Naive B cell (primary cell): ENCODE measurements at places on chromosomes 12 and 14.
A peak's percentile ranks its signal among the peaks of the same experiment; 100 is the strongest.

GRCh38 chr12:64418209-64418608 is 14.0 kb downstream of the XPOT start:
- DNase-seq = no peak

DNA sequence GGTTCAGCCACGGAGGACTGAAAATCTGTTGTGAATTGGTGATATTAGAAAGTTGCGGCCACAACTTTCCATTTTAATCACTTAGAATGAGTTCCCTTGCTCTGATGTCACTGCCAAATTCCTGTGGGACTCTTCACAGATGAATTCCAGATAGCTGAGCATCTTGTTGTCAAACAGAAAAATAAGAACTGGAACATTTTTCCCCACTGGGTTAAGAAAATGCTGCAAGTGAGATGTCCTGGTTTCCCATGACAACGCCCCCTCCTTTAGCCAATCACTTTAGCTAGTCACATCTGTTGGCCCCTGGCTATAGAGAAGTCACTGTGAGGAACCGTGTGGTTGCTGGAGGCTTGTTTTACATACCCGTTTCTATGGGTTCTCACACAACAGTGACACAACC is 135.9 kb downstream of the KTN1 start:
- DNase-seq = no peak

- DNase-seq = no peak
These were observed 59.6 kb downstream of the OR11H12 start for GRCh38 chr14:18660585-18660922.

GRCh38 chr14:90454041-90455000 is 57.5 kb downstream of the CALM1 start:
- no peak for DNase-seq

DNA sequence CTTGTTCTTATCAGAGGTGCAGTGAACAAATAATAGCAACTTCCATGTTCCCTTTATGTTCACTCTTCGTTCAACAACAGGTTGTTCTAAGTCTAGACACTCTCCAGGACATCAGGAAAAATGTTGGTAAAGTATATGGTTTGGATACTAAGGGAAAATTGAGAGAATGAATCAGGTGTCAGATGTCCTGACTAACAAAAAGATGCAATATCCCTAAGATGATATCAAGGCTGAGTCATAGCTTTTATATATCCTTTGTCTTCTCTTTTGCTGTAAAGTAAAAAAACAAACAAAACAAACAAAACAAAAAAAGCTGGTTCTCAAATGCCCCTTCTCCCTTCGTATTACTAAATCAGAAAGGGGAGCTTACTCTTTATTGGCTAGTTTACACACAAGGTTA is 11.1 kb downstream of the GLIPR1L1 start:
- no peak for DNase-seq

DNA sequence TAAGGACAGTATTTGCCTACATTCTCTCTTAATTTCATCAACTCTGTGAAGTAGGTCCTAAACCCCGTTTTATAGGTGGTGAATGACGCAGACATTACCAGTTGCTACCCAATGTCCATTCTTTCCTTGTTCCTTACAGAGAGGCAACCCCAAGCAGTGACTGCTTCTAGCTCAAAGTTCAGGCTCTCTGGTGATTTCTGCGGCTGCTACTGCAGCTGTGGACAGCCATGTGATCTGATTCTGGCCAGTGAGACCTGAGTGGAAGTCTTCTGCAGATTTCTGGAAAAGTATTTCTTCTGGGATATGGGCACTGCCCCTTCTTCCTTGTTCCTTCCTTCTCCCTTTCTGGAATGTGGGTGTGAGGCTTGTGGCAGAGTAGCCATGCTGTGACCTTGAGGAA is 82.9 kb downstream of the ARF6 start:
- DNase-seq = no peak

DNA sequence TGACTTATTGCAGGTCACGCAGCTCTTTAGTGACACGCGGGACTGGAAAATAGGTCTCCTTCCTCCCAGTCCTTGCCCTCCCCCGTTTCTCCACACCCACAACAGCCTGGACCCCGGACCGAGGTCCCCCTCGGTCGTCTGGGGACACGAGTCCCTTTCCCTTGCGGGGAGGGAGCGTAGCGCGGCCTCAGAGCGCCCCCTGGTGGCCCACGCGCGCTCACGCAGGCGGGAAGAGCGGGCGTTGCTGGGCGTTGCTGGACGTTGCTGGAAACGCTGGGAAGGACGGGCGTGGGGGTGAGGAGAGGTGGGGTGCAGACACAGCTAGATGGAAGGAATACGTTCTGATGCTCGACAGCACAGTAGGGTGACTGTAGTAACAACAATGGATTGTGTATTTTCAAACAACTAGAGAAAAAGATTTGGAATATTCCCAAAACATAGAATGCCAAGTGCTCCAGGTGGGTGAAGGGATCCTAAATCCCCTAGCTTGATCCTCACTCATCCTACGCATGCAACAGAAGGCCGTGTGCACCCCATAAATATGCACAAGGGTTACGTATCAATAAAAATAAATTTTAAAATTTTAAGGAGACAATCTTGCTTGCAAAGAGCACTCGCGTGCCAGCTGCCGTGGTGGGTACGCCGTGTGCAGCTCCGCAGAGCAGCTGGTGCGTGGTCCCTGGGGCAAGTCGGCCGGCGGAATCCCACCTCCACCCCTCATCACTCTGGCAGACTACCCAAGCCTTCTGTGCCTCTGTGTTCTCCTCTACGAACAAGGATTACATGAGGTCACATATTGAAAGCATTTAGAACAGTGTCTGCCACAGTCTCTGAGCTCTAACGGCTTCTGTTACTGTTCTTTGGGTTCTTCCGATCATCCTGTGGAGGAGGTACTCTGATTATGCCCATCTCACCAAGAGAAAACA is 87.4 kb downstream of the B4GALNT3 start:
- peak; percentile 29 for DNase-seq

DNA sequence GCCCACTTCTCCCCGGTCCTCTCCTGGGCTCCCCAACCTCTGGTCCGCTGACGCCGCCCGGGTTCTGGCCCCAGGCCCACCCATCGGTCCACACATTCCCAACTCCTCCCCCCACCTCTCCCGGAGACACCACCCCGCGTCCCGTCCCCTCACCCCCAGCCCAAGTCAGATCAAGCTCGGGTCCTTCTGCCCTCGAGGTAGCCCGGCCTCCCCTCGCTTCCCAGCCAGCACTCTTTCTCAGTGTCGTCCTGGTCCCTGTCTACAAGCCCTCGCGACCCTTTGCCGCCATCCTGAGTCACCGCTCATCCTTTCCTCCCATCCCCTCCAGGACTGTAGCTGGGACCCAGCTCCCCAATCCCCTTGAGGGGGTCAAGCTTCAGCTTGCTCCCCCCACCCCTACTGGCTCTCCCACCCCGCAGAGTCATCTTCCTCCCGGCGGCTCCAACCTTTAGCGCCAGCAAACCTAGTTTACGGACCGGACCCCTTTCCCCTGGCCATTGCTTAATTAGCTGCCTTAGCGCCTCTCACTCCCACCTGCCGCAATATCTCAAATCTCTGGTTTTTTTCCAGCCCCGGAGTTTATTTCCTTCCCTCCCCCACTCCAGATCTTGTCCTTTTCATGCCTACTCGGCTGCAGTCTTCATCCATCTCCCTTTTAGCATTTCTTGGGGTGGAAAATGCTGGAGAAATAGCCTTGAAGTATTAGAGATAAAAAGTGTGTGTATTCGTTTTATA is 1.1 kb downstream of the PPP4R4 start:
- no peak for DNase-seq

GRCh38 chr12:14766649-14767215 is 36.5 kb downstream of the WBP11 start:
- no peak for DNase-seq

GRCh38 chr12:100266585-100266834 is 369 bp downstream of the DEPDC4 start:
- DNase-seq = no peak

DNA sequence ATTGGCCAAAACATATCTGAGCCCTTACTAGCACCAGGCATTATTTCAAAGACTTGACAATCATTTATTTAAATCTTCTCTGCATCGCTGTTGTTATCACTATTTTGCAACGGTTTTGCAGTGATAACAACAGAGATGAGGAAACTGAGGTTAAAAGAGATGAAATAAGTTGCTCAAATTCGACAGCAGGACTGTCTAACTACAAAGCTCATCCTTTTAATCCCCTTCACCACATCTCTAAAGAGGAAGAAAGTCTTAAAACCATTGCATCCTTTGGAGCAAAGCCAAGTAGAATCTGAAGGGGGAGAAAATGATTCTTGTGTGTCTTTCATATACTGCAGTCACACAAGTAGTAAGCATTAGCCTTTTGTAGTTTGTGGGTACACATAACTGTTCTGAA is 14.8 kb upstream of the ETNK1 start:
- no peak for DNase-seq

GRCh38 chr14:96917442-96917963 is 120.3 kb downstream of the VRK1 start:
- no peak for DNase-seq

- no peak for DNase-seq
These were observed 25.0 kb downstream of the SNX6 start for GRCh38 chr14:34604995-34605394.

- DNase-seq = no peak
These were observed 1758.1 kb upstream of the SEL1L start for GRCh38 chr14:83291714-83292113.

- DNase-seq = no peak
These were observed 303.7 kb downstream of the LRIG3 start for GRCh38 chr12:58616618-58617017.
